Naive thymus-derived CD8-positive, alpha-beta T cell (primary cell): ENCODE measurements at places on chromosomes 2 and 18.

DNA sequence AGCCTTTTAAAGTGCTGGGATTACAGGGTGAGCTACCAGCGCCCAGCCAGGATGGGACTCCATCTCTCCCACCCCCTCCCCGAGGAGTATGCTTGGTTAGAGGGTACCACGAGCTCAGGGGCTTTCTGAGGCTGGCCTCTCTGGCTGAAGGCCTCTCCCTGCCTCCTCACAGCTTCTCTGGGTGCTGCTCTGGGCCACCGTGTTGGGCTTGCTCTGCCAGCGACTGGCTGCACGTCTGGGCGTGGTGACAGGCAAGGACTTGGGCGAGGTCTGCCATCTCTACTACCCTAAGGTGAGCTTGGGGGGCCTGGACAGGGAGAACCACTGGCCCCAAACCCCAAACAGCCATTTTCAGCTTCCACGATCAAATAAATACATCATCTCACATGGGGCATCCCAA is 2.9 kb downstream of the SLC11A1 start:
- DNase-seq: no peak

- DNase-seq: no peak
These were observed 427.1 kb upstream of the CNTNAP5 start for GRCh38 chr2:123597988-123598387.

DNA sequence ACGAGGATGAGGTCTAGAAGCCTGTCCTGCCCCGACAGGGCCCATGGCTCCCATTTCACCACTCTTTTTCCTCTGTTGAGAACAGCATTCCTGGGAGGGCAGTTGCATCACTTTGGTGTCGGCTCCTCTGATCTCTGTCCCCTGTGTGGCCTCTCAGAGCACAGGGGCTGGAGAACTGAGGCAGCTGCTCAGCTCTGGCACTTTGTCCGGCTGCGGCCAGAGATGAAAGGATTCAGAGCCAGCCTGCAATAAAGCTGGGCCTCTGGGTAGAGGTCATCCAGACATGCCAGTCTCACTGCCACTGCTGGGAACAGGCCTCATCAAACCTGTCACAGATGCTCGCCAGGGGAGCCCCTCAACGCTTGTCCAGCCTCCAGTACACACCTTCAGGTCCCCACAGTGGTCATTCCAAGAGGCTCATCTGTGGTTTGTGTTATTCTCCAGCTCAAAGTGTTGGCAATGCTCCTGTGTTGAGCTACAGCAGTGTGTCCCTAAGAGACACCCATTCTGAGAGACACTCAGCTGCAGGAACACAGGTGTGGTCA is 13.1 kb upstream of the ROCK2 start:
- DNase-seq: no peak

DNA sequence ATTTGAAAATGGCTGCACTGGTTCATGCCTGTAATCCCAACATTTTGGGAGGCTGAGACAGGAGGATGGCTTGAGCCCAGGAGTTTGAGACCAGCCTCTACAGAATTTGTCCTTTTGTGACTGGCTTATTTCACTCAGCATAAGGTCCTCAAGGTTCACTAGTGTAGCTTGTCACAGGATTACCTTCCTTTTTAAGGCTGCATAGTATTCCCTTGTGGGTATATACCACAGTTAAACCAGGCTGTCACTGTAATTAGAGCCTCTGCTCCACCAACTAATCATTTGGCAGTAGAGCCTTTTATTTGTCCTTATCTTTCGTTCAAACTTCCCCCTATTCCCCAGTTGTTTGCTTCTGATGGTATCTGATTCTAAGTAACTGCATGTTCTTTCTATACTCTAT is 50.4 kb upstream of the SELENOI start:
- DNase-seq: no peak

- no peak for DNase-seq
These were observed at the start of gene ALPG for GRCh38 chr2:232406556-232407310. TSS of gene ALPG (plus strand) at chr2:232406844. CDS start at chr2:232406895, 51 bp downstream.

DNA sequence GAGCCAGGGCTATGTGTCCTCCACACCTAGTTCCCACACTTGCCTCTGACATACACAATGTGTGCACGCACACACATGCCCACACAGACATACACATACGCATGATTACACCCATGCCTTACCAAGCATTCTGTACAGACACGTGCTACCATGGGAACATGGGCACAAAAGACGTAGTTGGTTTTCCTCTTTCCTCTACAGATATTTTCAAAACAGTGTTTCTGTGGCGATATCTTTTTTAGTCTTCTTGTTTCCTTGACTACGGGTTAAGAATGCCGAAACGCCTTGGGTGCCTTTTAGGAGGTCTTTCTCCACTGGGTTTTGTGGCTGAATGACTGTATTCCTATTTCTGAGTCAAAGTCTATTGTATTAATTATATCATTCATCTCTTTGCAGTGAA is 75.5 kb upstream of the SPTBN1 start:
- DNase-seq: no peak

- DNase-seq: no peak
These were observed 22.2 kb downstream of the FAM110C start for GRCh38 chr2:24107-24506.

DNA sequence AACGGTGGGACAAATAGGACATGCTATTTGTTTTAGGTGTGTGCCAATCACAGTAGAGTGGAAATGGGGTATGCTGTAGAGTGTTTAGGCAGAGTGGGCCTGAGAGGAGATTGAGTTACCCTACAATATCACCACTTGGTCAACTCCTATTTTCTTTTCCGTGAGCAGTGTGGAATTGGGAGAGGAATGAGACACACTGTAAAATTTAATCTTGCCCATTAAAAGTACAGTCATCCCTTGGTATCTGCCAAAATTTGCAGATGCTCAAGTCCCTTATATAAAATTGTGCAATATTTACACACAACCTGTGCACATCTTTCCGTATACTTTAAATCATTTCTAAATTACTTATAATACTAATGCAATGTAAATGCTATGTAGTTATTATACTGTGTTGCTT is 12.4 kb downstream of the FBXO48 start:
- no peak for DNase-seq

GRCh38 chr2:16633621-16634430 is 31.8 kb downstream of the CYRIA start:
- DNase-seq: no peak

GRCh38 chr2:189954989-189955388 is 107.5 kb downstream of the MSTN start:
- DNase-seq: no peak

DNA sequence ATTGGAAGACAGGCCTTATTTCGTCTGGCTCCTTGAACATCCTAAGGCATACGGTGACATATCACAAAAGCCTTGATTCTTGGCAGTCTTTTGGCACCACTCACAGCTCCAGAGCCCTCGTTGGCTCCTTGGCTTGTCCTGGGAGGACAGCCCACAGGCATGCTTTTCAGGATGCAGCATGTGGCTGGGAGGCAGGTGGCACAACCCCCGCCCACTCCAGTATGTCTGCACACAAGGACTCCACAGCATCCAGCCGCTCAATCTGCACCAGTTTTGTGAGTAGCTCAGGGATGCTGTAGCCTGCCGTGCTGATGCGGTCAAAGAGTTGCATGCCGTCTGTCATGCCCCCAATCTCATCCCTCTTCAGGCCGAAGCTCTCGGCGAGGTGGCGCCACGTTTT is 92.3 kb downstream of the EDAR start:
- no peak for DNase-seq

DNA sequence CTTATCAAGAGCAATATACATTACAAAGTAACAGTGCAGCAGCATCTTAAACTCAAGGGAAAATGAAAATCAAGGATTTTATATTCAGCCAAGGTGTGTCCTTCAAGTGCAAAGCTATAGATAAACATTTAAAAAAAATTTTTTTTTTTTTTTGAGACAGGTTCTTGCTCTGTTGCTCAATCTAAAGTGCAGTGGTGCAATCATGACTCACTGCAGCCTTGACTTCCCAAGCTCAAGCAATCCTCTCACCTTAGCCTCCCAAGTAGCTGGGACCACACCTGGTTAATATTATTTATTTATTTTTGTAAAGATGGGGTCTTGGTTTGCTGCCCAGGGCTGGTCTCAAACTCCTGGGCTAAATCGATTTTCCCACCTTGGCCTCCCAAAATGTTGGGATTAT is 9.0 kb downstream of the CDKL4 start:
- DNase-seq: no peak

DNA sequence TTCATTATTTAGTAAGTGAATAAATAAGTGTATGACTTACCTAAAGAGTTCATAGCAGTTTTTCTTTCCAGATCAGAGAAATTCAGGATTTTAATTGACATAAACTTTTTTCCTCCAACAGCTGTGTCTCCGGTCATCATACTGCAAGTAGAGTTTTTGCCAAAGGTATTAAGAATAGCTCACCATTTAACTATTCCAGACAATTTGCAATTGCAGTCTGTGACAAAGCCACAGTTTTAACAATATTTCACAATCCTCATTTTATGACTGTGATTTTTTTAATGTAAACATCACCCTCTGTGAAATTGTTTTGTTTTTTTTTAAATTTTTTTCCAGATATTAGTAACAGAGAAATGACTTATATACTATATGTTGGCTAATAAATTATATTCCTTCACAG is 199.1 kb downstream of the TRIB2 start:
- no peak for DNase-seq
